T-helper 2 cell (primary cell): ENCODE measurements at places on chromosomes 7 and 10.

GRCh38 chr10:28202941-28203352, 99.9 kb downstream of the MPP7 start:
- no peak for DNase-seq

- DNase-seq: no peak
These were observed 21.3 kb upstream of the TMEM236 start for GRCh38 chr10:17730667-17731066.

- no peak for DNase-seq
These were observed 353.2 kb downstream of the HGF start for GRCh38 chr7:81416659-81417058.

- no peak for DNase-seq
These were observed 314.3 kb downstream of the HPSE2 start for GRCh38 chr10:98921316-98921715.

DNA sequence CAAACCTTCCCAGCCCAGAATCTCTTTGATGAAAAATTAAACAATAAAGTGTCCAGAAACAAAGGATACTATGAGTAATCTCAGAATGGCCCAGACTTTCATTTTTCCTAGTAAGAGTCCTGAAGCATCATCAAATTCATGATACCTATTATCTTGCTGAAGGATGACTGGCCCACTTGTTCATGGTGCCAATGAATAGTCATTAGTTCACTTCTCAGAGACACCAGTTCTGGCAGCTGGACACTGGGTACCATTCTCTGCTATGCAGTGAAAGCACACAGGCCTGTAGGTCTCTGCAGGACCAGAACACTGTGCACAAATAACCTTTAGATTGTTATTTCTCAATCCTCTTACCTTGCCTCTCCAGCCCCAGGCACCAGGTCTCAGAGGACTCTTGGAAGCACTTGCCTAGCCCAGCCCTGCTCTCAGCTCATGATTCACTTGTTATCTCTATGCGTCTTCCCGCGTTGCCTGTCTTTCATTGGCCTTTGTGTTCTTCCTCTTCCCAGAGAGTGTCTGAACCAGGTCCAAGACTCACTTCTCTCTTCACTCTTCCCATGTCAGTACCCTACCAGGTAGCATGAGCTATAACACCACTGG, 98.1 kb upstream of the AGBL3 start:
- no peak for DNase-seq

DNA sequence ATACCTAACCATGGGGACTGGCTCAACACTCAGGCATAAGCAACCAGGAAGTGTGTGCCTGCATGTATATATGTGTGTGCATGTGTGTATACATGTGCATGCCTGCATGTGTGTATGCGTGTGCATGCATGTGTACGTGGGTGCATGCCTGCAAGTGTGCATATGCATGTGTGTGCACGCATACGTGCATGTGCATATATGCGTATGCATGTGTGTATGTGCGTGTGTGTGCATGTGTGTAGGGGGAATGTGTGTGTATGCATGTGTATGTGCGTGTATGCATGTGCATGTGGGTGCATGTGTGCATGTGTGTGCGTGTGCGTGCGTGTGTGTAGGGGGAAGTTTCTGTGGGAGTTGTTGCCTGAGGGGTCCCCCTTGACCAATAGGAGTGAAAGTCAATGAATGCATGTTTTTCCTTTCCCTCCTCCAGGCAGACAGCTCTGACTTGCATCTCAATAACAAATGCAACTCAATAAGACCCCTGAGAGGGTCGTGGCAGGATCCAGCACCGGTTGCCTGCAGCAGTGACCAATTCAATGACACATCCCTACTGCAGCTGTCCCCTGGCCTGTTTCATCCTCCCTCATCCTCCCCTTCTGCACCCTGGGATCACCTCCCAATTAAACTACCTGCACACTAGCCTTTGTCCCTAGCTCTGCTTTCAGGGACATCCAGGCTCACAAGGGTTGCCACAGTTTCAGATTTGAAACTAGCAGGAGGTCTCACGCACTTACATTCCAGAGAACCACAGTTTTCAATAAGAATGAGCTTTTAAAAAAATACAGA, 27.0 kb upstream of the FZD8 start:
- no peak for DNase-seq

GRCh38 chr10:34291466-34292193, 523.5 kb downstream of the PARD3 start:
- no peak for DNase-seq

DNA sequence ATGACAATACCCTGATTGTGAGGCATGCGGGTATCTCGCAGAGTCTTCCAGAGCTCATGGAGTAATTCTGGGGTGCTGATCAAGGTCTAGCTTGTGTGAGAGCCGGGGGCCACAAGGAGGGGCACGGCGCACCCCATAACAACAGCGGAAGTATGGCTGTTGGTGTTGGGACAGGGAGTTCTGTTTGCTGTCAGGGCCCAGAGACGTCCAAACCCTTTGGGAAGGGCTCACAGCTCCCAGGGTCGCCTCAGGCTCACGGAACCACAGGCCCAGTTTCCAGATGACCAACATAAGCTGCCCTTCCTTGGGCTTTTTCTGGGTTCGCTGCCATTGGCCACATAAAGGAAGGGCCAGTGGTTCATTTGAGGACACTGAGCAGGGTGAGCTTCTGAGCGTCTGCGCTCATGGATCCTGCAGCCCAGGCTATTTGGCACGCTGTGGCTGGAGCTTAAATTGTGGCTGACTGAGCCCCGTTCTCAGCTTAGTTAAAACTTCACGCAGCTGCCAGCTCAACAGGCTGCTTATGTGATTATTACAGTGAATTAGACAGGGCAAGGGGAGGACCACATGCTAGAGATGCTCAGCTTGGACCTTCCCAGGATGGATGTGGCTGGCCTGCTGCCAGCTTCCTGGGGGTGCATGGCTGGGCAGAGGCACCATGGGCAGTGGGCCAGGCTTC, 92.3 kb downstream of the DNAJB6 start:
- DNase-seq: no peak

DNA sequence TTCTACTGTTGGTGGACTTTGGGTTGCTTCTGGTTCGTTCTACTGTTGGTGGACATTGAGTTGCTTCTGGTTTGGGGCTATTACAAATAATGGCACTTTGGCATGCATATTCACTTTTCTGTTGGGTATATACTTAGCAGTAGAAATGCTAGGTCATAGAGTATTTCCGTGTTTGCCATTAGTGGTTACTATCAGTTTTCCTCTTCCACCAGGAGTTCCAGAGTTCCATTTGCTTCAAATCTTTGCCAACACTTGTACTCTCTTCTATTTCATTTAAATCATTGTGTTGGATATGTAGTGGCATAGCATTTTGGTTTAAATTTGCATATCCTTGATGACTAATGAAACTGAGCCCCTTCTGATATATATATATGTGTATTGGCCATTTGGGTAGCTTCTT, 15.2 kb downstream of the UBE2D1 start:
- no peak for DNase-seq

GRCh38 chr7:24722386-24723177, 34.7 kb downstream of the GSDME start:
- no peak for DNase-seq

DNA sequence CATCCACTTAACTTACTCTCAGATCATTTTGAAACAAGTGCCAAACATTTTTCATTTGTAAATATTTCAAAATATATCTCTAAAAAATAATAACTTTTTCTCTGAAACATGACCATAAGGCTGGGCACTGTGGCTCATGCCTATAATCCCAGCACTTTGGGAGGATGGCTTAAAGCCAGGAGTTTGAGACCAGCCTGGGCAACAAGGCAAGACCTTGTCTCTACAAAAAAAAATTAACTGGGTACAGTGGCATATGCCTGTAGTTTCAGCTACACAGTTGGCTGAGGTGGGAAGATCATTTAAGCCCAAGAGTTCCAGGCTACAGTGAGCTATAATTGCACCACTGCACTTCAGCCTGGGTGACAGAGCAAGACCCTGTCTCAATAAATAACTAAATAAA, 36.4 kb downstream of the USP54 start:
- no peak for DNase-seq

DNA sequence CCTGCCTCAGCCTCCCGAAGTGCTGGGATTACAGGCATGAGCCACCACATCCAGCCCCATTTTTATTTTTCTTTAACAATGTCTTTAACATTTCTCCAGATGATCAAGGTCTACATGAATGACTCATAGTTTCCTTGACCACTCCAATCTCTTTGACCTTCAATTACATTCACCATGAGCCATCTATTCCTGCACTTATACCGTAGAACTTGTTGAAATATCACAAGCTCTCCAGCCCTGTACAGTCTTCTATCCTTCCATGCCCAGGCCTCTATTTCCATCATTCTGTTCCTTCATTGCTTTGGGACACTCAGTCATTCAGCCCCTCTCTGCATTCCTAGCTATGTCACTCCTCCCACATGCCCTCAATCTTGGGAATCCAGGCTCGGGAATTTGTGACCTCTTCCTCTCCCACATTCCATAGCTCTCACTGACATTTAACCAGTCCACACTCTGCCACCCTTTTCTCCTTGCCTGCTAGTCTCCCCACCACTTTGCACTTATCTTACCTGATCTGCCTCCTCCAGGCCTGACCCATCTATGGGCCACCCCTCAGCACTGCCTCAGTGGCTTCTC, 151.8 kb upstream of the STK17A start:
- DNase-seq: no peak
